ENCODE measurements at places on chromosomes 5 and 9. TPM values are rescaled to one million over a fixed set of nuclear protein-coding genes. Genes with fewer than 3 reads are reported as not detected.

- H3K27me3 ChIP-seq, result no peaks in the 10 kb centered on the region
- no peak overlapping the region for H3K4me3 ChIP-seq
- H3K27ac ChIP-seq, result no peak overlapping the region
- peaks cover 4% of the 10 kb centered on the region for H3K4me1 ChIP-seq
Observed at GRCh38 chr5:134590992-134591659, 41.5 kb downstream of the SAR1B start.

The FBXW11 gene
- 61.8 TPM for total RNA-seq

The GRXCR2 gene
- total RNA-seq, result not detected

DNA sequence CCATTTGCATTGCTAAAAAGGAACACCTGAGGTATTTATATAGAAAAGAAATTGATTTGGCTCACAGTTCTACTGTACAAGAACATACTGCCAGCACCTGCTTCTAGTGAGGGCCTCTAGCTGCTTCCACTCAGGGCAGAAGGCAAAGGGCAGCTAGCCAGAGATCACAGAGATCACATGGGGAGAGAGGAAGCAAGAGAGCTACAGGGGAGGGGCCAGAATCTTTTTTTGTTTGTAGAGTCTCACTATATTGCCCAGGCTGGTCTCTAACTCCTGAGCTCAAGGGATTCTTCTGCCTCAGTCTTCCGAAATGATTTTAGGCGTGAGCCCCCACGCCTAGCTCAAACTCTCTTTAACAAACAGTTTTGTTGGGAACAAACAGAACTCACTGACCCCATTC is 6.1 kb downstream of the SLCO4C1 start:
- H3K36me3 ChIP-seq, result no peaks in the 10 kb centered on the region
- no peak overlapping the region for H3K4me3 ChIP-seq
- no peaks in the 10 kb centered on the region for H3K4me1 ChIP-seq

The MLLT3 gene
- total RNA-seq, result 11.0 TPM

DNA sequence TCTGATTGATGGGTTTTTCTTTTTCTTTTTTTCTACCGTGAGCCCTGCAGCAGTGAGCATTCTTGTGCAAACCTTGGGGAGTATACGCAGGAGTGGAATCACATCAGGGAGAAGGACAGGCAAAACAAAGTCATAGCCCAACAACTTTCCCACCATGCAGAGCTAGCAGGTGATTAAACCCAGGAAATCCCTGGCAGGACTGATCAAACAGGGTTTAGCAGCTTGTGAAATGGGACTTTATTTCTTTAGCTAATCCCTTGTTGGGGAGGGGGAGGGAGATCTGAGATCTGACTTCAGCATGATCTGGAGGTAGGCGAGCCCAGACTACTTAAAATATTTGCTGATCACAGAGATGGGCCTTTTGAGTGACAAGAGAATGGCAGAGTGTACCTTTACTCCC is 162.0 kb upstream of the GLRA1 start:
- no peaks in the 10 kb centered on the region for H3K27me3 ChIP-seq
- H3K4me3 ChIP-seq, result no peak overlapping the region
- no peak for DNase-seq
- H3K36me3 ChIP-seq, result no peaks in the 10 kb centered on the region
- no peak overlapping the region for H3K27ac ChIP-seq

GRCh38 chr5:151451626-151452520 is 4.5 kb downstream of the SLC36A1 start:
- DNase-seq, result peak; percentile 44
- no peaks in the 10 kb centered on the region for H3K27me3 ChIP-seq
- H3K4me3 ChIP-seq, result no peak overlapping the region
- peaks cover 57% of the 10 kb centered on the region for H3K4me1 ChIP-seq
- H3K36me3 ChIP-seq, result no peaks in the 10 kb centered on the region

- H3K27me3 ChIP-seq, result no peaks in the 10 kb centered on the region
- no peak overlapping the region for H3K4me3 ChIP-seq
- H3K4me1 ChIP-seq, result peaks cover 22% of the 10 kb centered on the region
- no peaks in the 10 kb centered on the region for H3K36me3 ChIP-seq
Observed at GRCh38 chr9:97529363-97530076, 28.1 kb downstream of the TMOD1 start.

GRCh38 chr9:134710901-134711300 is 69.3 kb downstream of the COL5A1 start:
- no peak overlapping the region for H3K27ac ChIP-seq
- no peaks in the 10 kb centered on the region for H3K27me3 ChIP-seq
- DNase-seq, result no peak
- H3K4me1 ChIP-seq, result peaks cover 18% of the 10 kb centered on the region
- H3K4me3 ChIP-seq, result no peak overlapping the region
- H3K36me3 ChIP-seq, result no peaks in the 10 kb centered on the region

DNA sequence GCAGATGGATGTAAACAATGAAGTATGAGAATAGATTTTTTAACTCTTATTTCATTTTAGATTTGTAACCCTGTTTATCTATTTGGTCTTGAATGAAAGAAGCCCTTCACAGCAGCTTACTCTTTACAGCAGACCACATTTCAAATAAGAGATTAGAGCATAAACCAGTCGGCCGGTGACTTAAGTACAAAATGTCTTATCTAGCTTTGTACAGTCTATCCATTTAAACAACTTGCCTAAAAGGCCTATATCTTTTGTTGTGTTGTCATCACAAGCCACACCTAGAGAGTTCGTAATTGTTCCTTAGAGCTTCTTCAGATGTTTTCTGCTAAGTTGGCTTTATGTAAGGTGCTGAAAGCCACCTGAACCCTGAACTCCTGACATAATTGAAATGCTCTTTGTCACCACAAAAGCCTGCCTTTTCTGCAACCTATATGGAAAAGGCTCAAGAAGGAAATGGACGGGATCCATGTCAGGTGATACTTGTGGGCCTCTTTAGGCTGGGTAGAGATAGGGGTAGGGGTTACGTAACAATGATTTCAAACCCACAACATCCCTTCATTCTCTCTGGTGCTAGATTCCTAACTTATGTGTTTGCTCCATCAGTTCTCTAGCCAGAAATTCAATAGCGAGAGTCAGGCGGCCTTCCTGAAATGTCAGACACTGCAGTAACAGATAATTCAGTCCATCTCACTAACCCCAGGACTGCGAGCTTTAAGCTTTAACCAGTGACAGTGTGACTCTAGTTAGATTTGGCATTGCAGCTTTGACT is 162.5 kb downstream of the CD180 start:
- no peak overlapping the region for H3K27ac ChIP-seq
- no peak overlapping the region for H3K4me3 ChIP-seq
- no peaks in the 10 kb centered on the region for H3K27me3 ChIP-seq
- peaks cover 32% of the 10 kb centered on the region for H3K4me1 ChIP-seq

DNA sequence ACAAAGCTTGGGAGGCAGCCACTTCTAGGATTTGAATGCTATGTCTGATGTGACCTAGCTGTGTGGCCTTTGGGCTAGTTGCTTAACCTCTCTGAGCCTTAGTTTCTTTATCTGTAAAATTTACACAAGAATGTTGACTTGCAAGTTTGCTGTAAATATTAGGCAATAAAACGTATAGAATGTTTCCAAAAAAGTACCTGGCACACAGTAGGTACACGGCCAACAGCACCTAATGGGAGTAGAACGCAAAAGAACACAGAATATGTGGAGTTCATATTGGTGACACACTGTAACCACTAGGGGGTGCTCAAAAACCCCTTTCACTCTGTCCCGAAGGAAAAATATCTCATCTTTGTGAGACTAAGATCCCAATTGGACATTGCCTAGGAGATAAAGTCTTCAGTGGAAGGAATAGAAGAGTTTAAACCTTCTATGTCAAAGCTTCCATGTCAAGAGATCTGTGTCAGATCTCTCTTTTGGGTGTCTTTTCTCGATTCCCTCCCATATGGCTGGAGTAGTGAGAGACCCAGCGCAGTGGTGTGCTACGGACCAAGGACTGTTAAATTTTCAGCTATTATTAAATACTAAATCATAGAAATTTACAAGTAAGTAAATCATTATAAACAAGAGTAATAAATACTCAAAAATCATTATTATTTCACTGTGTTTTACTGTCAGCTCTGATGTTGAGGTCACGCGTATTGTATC is 145.4 kb upstream of the RAD23B start:
- peaks cover 12% of the 10 kb centered on the region for H3K4me1 ChIP-seq
- DNase-seq, result no peak
- no peaks in the 10 kb centered on the region for H3K36me3 ChIP-seq
- no peaks in the 10 kb centered on the region for H3K27me3 ChIP-seq
- no peak overlapping the region for H3K27ac ChIP-seq

- H3K4me1 ChIP-seq, result peaks cover 50% of the 10 kb centered on the region
- H3K4me3 ChIP-seq, result no peak overlapping the region
- no peaks in the 10 kb centered on the region for H3K27me3 ChIP-seq
- H3K36me3 ChIP-seq, result no peaks in the 10 kb centered on the region
Observed at GRCh38 chr5:14407051-14407450, 174.5 kb upstream of the OTULINL start.

DNA sequence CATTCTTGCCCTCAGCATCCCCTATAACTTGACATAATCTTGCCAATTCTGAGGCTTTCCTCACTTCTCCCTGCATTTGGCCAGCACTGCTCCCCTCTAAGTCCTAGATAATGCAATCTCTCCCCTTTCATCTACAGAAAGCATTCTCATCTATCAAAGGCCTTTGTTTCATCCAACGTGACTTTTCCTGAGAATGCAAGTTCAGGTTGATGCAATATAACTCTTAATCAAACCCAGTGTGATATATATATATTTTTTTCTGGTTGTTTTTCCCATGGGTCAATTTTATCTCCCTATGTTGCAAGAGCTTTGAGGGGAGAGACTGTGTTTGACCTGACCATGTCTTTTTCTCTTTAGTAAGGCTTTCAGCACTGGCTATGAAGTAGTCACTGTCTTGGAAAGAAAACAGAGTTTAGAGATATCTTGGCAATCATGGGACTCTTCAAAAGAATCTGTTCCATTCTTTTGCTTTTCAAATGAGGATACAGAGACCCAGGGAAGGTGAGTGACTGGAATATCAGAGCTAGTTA is 268.6 kb downstream of the TRPM3 start:
- no peaks in the 10 kb centered on the region for H3K36me3 ChIP-seq
- DNase-seq, result no peak
- no peak overlapping the region for H3K4me3 ChIP-seq
- no peak overlapping the region for H3K27ac ChIP-seq
- no peaks in the 10 kb centered on the region for H3K4me1 ChIP-seq

All from testis (tissue), 5 donors.